HuH-7 (cell line): ENCODE measurements at places on chromosomes 5 and 9.

DNA sequence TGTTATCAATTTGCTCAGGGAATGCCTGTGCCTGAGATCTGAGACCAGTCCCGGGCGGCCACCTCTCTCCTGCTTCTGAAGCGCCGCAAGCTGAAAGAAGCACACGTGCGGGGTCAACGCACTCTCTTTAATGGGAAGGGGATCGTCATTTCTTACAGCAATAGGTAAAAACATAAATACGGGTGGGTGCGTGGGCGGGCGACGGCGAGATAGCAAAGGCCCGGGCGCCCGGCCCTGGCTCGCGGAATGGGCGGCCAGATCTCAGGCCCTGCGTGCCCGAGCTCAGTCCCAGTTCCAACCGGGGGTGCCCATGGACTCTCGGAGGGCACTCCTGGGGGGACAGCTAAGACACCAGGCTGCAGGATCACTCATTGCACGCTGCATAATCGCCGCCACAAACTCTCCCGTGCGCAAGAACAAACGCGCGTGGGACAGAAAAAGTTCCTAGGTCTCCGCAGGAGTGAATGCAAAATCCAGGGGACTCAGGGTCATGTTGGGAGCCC, 3.0 kb downstream of the NKX2-5 start:
- DNase-seq, result no peak

GRCh38 chr9:91186632-91187108, 175.0 kb downstream of the AUH start:
- DNase-seq, result no peak

- no peak for DNase-seq
These were observed 579.7 kb upstream of the ZNF608 start for GRCh38 chr5:125326150-125326510.

GRCh38 chr9:74496406-74496805, 729 bp upstream of the RORB start:
- no peak for DNase-seq

DNA sequence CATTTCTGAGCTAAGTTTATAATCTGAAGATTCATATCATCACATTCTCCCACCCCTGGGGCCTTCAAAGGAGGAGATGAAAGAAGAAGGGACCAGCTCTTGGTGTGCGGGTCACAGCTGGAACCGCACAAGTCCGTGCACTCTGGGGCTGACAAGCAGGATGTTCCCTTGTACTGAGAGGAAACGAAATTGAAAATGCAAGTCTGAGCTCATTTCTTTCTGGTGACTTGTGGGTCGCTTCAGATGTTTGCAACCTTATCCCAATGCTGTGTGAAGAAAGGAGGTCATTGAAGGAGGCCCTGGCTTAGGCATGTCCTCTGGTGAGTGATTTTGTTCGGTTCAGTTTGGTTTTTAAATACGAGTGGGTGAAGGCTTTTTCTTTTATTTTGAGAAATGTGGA, 59.6 kb downstream of the C9orf152 start:
- no peak for DNase-seq

- DNase-seq, result no peak
These were observed 240.3 kb upstream of the NREP start for GRCh38 chr5:111997308-111997707.

DNA sequence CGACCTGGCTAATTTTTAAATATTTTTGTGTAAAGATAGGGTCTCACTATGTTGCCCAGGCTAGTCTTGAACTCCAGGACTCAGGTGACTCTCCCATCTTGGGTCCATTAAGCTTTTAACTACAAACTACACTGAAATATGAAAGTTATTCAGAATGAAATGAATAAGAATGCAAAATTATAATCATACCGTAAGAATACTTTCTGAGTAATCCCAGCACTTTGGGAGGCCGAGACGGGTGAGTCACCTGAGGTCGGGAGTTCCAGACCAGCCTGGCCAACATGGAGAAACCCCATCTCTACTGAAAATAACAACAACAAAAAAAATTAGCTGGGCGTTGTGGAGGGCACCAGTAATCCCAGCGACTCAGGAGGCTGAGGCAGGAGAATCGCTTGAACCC, 1.1 kb upstream of the ORM1 start:
- DNase-seq, result no peak

DNA sequence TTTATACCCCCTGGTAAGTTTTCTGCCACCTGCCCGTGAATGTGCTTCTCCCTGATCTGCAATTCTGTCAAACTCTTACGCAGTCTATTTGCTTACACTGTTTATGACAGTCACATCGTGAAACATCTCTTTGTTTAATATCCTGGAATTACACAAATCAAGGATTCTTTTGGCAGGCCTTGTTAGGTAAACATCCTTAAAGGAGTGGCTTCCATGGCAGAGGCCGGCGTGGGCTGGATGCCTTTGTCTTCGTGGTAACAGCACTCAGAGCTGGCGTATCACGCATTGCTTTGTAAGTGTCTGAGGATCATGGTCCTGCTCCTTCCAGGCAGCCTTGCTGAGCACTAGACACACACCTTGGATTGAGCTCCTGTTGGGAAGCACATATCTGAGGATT, 145.7 kb downstream of the IRX1 start:
- DNase-seq, result no peak

- peak; percentile 2 for DNase-seq
These were observed 564.7 kb downstream of the PDE4D start for GRCh38 chr5:59328709-59329296.

DNA sequence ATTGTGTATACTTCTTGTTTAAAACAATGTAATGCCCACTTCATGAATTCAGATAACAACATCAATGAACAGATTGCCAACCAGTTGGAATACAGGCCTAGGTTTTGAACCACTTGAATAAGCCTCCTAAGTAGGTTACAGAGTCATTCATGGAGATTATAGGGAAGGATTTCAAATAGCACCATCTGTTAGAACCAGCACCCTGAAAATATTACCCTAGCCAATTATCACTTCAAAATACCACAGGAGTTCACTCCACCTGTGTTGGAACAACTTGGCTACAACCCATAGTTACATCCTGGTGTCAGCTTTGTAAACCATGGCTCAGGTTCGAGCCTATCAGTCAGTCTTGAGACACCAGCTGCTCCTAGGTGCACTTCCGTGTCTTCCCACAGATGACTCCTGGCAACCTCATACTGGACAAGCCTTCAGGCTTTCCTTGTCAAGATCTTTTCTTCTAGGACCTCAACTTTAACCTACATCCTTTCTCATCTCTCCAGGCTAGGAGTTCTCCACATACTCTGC, 350.0 kb downstream of the DEPDC1B start:
- no peak for DNase-seq

DNA sequence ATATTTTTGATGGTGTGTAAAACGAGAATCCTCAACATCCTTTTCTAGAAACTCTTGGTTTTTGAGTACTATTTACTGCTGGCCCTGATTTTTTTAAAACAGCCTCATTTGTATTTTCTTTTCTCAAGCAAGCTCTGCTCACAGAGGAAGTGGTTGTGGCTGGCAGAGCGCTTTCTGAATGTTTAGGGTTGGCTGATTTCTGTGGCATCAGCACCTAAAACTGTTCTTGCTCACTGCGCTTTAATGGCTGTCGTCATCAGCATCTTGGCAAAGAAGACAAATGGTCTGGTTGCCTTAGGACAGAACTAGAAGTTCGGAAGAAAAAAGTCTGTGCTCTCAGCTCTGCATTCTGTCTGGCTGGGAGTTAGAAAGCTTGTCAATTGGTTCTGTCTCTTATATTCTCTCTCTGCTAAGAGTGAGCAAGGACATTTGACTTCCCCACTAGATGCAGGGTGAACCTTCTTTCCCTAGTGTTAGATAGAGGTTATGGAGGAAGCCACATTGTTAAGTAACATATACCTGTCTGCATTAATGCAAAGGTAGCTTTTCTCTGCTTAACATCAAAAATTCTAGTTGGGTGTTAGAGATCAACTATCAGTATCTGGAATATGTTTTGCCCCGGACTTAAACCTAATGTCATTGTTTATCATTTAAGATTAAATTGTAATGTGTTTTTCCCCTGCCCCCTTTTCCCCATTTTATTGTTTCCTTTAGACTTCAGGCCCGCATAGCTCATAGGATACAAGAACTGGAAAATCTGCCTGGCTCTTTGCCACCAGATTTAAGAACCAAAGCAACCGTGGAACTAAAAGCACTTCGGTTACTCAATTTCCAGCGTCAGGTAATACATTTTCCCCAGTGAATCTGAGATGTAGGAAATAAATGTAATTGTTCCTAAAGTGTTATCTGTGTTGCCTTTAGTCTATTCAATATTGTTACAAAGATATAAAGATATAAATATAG, 39.0 kb downstream of the SMARCA2 start:
- DNase-seq, result no peak

DNA sequence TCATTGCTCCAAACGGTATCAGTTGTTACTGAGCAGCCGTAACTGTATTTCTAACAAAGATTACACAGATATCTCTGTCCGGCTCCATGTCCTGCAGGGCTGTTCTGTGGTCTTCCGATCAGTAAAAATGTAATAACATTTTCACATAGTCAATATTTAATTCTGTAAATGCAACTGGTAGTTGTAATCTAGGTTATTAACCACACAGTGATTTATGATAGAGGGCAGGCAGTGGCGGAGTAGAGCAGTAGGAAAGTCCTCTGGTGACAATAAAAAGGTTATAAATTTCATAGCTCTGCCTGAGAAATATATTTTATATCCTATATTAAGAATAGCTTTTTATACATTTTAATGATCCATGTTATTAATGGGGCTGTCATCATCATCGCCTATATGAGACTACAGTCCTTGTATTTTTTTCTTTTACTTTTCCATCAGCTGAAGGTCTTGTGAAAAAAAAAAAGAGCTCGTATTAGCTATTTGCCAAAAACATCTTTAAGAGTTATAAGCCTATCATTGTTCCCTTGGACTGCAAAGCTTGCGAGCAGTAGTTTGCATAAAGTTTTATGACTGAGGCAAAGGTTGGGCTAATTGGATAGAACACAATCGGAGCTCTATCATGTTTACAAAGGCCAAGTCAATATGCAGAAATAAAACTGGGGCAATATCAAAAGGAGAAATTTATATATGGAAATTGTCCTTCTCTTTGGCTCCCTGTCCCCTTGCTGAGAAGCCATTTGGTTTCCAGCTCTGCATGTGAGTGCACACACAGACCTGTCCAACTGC, 648.0 kb downstream of the IRX1 start:
- no peak for DNase-seq

DNA sequence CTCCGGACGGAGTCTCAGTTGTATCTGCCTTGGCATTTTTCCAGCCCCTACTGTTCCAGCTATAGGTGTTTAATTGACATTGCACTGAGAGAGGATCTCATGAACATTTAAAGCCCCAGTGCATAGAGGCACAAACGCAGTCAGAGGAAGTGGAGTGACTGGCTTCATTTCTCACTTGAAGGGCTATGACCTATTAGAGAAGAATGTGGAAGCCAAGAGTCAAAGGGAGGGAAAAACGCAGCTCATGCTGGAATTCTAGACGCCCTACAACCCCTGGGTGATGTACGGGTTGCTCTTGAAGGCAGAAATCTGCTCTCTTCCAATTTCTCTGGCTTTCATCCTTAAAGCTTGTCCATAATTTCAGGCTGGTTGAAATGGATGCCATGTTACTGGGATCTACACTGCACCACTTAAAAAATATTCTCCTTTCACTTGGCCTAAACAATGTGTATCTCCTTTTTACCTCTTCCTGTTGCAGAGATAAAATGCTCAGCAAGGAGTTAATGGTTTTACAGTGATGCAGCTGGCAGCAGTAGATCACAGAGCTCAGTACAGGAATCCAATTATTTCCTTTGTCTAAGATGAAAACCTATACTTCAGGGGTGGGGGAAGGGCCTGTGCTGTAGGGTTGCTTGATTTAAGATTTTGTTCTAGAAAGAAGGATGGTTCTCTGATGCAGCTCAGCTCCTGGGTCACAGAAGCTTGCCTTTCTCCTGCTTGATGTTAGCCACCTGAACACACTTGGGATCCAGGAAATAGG, 61.8 kb upstream of the MAMDC2 start:
- no peak for DNase-seq

GRCh38 chr5:124550731-124551130, 195.7 kb downstream of the ZNF608 start:
- peak; percentile 58 for DNase-seq
